ENCODE measurements at places on chromosomes 1 and 21.

GRCh38 chr1:224433701-224434672 lies 610 bp downstream of the WDR26 start:
- DNase-seq, result peak; percentile 47

GRCh38 chr1:28236656-28237322 lies 865 bp downstream of the ATP5IF1 start:
- DNase-seq, result peak; percentile 77

DNA sequence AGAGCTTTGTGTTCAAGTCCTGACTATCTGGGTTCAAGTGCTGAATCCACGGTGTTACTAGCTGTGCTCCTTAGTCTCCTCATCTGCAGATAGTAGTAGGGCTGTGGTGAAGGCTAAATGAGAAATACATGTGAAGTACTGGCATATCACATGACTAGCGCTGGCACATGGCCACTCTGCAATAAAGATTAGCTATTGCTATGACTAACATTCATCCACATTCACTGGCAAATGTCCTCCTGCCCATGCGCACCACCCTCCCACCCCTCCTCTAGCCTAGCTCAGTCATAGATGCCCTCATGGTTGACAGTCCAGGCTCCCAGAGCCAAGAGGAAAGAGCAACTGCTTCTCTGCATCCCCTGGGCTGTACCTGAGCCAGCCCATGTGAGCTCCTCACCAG lies 8.5 kb upstream of the COL8A2 start:
- DNase-seq, result peak; percentile 70

GRCh38 chr1:12456979-12457378 lies 161.0 kb downstream of the DHRS3 start:
- no peak for DNase-seq

DNA sequence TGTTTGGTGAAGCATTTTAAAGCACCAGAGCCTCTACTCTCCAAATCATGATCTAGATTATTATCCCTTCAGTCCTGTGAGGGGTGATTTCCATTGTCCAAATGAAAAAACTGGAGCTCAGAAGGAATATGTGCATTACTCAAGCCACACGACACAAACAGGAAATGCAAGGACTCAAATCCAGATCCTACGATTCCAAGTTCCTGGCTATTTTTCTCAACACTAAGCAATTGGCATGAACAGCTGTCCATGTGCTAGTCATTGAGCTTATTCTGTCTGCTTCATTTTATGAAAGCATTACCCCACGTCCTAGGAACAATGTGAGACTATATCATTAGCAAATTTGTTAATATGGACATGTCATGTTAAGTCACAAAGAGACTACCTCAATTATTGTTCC lies 273.1 kb upstream of the LYPLAL1 start:
- no peak for DNase-seq

DNA sequence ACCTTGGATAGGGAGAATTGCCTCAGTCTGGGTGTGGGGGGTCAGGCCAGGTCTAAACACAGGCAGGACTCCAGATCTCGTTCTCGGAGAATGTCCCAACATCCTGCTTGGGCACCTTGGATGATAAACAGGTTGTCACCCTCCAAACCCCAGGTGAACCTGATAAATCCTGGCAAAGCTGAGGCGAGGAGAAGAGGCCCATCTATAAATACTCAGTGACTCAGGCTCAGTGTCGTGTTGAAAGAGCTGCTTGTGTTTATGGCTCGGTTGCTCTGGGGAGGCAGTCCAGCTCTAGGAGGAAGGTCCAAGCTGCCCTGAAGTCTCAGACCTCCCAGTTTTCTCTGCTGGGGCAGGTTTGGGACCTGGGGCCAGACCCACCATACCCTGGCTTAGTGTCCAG lies 15.8 kb upstream of the TRIM63 start:
- no peak for DNase-seq

DNA sequence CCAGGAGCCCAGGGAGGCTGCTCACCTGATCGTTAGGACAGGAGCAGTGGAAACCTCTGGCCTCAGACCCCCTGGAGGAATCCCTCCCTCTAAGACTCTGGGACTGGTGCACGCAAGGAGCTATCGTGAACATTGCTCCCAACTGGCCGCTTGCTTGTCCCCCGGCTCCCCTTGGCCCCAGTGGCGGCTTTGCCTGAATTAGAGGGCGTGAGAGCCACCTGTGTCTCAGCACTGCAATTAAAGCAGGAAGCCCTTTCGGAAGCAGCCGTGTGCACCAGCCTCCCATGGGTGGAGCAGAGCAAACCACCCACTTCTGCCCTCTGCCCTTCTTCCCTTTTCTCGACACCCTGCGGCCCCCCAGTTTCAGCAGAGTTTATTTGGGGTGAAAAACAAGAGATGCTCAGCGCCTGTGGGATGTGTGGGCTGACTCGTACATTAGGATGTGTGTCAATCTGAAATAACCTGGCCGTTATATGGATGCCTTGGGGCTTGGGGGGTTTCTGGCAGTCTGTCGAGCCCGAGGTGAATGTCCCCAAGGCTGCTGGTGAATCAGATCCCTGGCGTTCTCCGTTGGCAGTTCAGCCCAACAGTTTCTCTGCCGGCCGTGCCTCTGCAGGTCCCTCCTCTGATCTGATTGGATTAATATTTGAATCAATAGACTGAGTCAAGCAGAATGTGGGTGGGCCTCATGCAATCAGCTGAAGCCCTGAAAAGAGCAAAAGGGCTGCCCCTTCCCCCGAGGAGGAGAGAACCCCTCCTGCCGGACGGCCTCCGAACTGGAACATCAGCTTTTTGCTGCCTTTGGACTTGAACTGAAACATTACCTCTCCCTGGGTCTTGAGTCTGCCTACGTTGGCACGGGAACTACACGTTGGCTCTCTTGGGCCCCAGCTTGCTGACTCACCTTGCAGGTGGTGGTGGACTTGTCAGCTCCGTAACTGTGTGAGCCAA lies 7.3 kb upstream of the UMODL1 start:
- peak; percentile 75 for DNase-seq

- no peak for DNase-seq
Measured at GRCh38 chr1:184016169-184016568, 21.4 kb downstream of the COLGALT2 start.

DNA sequence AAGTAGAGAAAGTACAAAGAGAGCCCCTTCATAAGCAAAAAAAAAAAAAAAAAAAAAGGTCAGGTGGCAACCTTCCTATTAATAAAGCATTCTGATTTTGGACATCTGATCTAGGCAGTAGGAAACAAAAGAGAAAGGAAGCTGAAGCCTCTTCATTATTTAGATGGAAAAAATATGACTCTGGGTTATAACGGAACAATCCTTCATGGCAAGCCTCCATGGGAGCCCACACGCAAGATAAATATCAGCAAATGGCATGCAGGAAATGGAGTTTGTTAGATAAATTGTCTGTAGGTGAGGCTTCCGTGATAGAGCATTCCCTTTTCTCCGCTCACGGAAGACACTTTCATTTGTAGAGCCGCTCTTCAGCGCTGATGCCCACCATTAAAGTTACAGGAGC lies 381.0 kb downstream of the TTLL7 start:
- DNase-seq, result no peak

GRCh38 chr1:223421676-223422075 lies 28.5 kb downstream of the CCDC185 start:
- no peak for DNase-seq

GRCh38 chr21:38486706-38487105 lies 11.6 kb downstream of the ERG start:
- DNase-seq, result peak; percentile 63

GRCh38 chr1:76274302-76274701 lies 199.8 kb downstream of the ST6GALNAC3 start:
- DNase-seq, result no peak

DNA sequence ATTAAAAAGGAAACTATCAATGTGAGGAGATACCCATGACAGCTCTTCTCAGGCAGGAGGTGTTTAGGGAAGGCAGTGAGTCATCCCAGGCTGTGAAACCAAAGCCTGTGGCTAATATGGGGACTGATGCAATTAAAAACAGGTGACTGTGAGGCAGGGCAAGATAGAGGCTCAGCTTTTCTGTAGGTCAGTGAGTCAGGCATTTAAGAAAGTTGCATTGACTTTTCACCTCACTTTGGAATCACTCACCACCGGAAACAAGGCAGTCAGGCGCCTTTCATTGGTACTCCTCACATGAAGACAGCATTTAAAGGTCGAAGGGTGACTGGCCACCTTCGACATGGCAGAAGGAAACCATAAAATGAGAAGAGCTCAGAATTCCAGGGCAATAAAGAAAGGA lies 54.5 kb downstream of the PAPPA2 start:
- no peak for DNase-seq

- no peak for DNase-seq
Measured at GRCh38 chr1:118947003-118947765, 41.0 kb downstream of the TBX15 start.

DNA sequence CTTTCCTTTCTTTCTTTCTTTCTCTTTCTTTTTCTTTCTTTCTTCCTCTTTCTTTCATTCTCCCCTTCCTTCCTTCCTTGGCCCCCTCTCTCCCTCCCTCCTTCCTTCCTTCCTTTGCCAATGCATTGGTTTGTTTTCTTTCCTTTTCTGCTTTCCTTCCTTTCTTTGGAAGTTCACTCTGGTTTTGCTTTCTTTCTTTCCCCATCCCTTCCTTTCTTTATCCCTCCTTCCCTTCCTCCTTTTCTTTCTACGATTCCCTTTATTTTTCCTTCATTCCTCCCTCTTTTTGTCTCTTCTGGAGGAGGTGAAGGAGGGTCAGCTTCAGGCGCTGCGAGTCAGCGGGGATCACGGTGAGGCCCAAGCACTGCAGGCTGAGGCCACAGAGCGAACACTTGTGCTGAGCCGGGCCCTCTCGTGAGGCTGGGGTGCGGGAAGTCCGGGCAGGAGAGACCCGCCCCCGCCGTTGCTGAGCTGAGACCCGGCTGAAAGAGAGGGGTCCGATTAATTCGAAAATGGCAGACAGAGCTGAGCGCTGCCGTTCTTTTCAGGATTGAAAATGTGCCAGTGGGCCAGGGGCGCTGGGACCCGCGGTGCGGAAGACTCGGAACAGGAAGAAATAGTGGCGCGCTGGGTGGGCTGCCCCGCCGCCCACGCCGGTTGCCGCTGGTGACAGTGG lies 1.5 kb downstream of the SIM2 start:
- peak; percentile 3 for DNase-seq

DNA sequence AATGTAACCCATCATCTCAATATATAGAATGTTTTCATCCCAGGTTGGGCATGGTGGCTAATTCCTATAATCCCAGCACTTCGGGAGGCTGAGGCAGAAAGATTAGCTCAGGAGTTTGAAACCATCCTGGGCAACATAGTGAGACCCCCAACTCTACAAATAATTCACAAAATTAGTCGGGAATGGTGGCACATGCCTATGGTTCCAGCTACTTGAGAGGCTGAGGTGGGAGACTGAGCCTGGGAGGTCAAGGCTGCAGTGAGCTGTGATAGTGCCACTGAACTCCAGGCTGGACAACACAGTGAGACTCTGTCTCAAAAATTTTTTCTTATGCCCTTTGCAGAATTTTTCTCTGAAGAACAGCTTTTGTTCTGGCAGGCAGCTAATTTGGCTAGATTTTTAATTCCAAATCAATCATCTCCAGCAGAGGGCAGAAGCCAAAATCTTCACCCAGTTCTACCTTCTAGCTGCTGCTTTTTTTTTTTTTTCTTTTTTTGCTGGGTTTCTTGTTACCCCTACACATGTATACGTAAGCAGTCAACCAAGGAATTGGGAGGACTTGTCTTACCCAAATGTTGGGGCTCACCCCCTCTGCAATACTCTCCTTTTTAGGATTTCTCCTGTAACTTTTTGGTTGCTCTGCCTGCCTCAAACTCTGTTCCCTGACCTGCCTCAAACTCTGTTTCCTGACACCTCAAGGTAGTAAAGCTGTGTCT lies 2.7 kb upstream of the RAD54L start:
- DNase-seq, result peak; percentile 84

DNA sequence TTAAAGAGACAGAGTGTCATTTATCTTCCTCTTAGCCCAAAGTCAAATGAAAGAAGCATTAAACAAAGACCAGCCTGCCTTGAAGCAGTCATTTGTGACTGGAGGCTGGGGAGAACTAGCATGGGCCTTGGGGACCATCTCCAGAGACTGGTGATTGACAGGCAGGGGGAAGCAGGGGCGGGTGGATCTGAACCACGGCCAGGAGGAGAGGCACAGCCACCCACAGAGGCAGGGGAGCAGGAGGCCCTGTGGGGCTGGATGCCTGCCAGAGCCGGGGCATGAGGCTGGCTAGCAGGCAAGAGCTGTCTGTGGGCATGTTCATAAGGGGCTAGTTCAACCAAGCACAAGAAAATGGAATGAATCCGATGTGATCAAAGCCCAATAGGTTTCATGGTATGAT lies 73.9 kb downstream of the PLXNA2 start:
- DNase-seq, result peak; percentile 91

GRCh38 chr1:15295696-15296095 lies 48.7 kb downstream of the FHAD1 start:
- no peak for DNase-seq

GRCh38 chr21:21385404-21385803 lies 387.2 kb downstream of the NCAM2 start:
- DNase-seq, result no peak

GRCh38 chr1:85259912-85260274 lies 431 bp upstream of the C1orf52 start:
- no peak for DNase-seq

- peak; percentile 83 for DNase-seq
Measured at GRCh38 chr1:83860490-83861221, 138.3 kb downstream of the TTLL7 start.

- DNase-seq, result no peak
Measured at GRCh38 chr1:56374026-56374974, 205.1 kb downstream of the PLPP3 start.

DNA sequence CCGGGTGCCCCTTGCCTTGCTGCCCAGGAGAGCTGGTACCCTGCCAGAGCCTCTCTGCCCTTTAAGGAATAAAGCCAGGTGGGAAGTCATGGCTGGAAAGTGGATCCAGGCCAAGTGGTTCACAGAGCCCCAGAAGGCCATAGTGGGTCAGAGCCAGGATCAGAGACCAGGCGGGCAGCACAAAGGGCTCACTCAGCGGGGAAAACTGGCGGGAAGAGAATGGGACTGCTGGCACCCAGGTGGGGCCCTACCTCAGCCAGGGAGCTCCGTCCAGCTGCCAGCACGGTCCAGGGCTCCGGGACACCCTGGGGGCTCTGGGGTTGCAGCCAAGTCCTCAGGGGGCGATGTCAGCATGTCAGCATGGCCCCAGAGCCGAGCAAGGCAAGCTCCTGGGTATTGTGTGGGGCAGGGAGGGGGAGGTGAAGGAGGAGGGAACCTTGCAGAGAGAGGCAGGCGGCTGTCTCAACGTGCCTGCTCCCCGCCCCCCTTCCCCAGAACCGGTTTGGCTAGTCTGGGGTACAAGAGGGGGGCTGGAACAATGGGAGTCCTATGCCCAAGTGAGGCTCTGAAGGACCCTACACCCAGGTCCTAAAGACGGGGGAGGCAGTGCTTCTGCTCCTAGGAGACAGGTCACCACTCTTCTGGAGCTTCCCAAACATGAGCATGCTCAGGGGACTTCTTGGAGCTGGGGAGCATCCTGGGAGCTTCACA lies at the start of gene ARHGEF19:
ARHGEF19 (minus strand) TSS at position 402 of the 711 bp plus-strand sequence. CDS start 3,598 bp downstream, outside the sequence.
- DNase-seq, result no peak

DNA sequence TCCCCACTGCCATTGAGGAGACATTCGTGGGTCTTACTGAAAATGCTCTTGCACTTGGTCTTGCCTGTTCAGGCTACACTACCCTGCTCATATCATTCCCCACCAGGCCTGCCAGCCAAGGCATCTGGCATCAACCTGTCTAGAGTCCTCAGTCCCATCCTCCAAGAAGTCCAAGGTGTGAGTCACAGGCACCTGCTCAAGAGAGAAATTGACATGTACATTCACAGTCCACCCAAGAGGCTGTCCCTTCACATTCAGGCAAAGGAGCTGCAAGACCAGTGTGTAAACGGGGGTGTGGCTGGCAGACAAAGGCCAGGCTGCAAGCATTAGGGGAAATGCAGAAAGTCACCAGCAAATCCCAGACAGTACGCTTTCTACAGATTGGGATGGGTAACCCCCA lies 13.1 kb upstream of the PLA2G2C start:
- peak; percentile 54 for DNase-seq

GRCh38 chr1:160460683-160461287 lies 60.4 kb downstream of the VANGL2 start:
- DNase-seq, result no peak

Data from hematopoietic multipotent progenitor cell treated with erythropoietin and hydrocortisone succinate and interleukin-3 and kit ligand, for 4 days (in vitro differentiated cells).